Adrenal gland (tissue), 19 donors: ENCODE measurements at places on chromosomes 16 and 17. TPM values are rescaled to one million over a fixed set of nuclear protein-coding genes. Genes with fewer than 3 reads are reported as not detected.

The OTOA gene
- 0.71 TPM for polyA plus RNA-seq

The GNGT2 gene
- polyA plus RNA-seq: 3.3 TPM

The KRTAP9-9 gene
- not detected for polyA plus RNA-seq

The PRSS33 gene
- polyA plus RNA-seq: not detected

The EMP2 gene
- polyA plus RNA-seq: 10.0 TPM

The CHST4 gene
- polyA plus RNA-seq: 0.64 TPM

The ICAM2 gene
- 40.5 TPM for polyA plus RNA-seq

The SCNN1G gene
- polyA plus RNA-seq: not detected

The KRTAP4-5 gene
- not detected for polyA plus RNA-seq

The TTLL6 gene
- 0.51 TPM for polyA plus RNA-seq

The KCNG4 gene
- 0.20 TPM for polyA plus RNA-seq

The GUCY2D gene
- polyA plus RNA-seq: not detected

The TBC1D3E gene
- polyA plus RNA-seq: not detected

The EVPLL gene
- not detected for polyA plus RNA-seq

The ITGAD gene
- polyA plus RNA-seq: 0.09 TPM

The PRSS8 gene
- polyA plus RNA-seq: 0.20 TPM

The TBC1D3H gene
- polyA plus RNA-seq: 6.4 TPM

The CA5A gene
- polyA plus RNA-seq: not detected

The CDC6 gene
- 31.3 TPM for polyA plus RNA-seq

The CLDN7 gene
- polyA plus RNA-seq: 1.6 TPM

The P3H4 gene
- polyA plus RNA-seq: 14.1 TPM

The PIK3R6 gene
- 1.5 TPM for polyA plus RNA-seq

The NPIPB8 gene
- not detected for polyA plus RNA-seq

The PDILT gene
- polyA plus RNA-seq: not detected

The CLUH gene
- 57.6 TPM for polyA plus RNA-seq

The ZNF469 gene
- 0.18 TPM for polyA plus RNA-seq

The NR1D1 gene
- polyA plus RNA-seq: 59.0 TPM

The EPX gene
- polyA plus RNA-seq: not detected

The C17orf75 gene
- 13.5 TPM for polyA plus RNA-seq

The ZNF597 gene
- 1.2 TPM for polyA plus RNA-seq

The SRCIN1 gene
- polyA plus RNA-seq: 1.0 TPM

The GPR139 gene
- not detected for polyA plus RNA-seq

The GRIN2A gene
- 0.46 TPM for polyA plus RNA-seq

The DNAI2 gene
- not detected for polyA plus RNA-seq

The MT4 gene
- not detected for polyA plus RNA-seq
